Muscle of leg (tissue), 16 donors: ENCODE measurements at places on chromosomes 4 and X.
A peak's percentile ranks its signal among the peaks of the same experiment; 100 is the strongest.

DNA sequence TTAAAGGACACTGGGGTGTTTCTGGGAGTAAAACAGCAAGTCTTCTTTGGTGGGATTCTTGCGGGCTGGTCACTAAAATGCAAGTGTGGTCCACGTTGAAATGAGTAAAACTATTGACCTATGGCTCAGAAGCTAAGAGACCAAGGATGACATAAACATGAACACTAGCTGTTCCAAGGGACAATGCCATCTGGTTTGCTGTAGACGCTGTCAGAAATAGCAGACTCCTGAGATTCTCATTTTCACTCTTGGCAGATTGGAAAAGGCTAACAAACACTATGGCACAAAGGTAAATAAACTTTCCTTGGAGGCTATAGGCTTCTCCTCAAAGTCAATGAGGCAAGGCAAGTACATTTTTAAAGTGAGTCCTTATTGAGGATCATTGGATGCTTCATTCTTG is 343.6 kb downstream of the KCNIP4 start:
- no peaks in the 10 kb centered on the region for H3K4me1 ChIP-seq
- no peak overlapping the region for H3K27ac ChIP-seq
- DNase-seq: no peak
- H3K4me3 ChIP-seq: no peak overlapping the region
- no peaks in the 10 kb centered on the region for H3K27me3 ChIP-seq

DNA sequence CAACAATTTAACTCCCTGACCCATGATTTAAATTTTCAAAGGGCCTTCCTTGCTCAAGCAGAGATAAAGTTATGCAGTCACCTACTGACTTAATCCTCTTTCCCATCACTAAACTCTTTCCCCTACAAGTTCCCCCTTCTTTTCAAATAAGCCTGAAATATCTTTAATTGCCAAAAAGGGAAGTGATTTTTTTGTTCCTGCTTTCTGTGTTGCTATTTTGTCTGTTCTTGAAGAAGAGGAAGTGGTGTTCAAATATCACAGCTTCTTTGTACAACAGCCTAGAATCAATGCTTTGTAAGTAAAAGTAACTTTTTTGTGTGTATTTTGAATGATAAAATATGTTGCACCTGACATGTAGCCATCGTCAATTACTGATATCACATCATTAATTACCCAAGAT is 595.9 kb downstream of the CENPC start:
- no peak overlapping the region for H3K27ac ChIP-seq

DNA sequence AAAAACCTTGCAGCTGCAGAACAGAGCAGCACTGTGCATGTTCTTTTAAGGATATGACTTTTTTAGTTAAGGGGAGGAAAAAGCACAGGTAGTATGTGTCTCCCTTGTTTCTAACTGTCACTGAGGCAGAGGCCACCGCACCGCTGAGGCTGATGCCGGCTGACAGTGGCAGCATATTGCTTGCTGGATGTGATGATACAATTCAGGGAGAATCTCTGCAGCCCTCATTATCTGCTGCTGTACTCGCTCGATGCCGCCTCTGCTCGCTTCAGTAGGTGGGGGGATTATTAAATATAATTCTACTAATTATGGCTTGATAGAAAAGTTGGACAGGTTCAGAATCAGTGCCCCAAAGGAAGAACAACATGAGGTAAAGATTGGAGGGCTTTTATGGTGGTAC is 378.8 kb upstream of the NOCT start:
- H3K36me3 ChIP-seq: no peaks in the 10 kb centered on the region
- no peaks in the 10 kb centered on the region for H3K4me1 ChIP-seq
- H3K27ac ChIP-seq: no peak overlapping the region
- no peaks in the 10 kb centered on the region for H3K27me3 ChIP-seq
- no peak overlapping the region for H3K4me3 ChIP-seq
- no peak for DNase-seq

- no peaks in the 10 kb centered on the region for H3K4me1 ChIP-seq
- no peaks in the 10 kb centered on the region for H3K36me3 ChIP-seq
- H3K27me3 ChIP-seq: no peaks in the 10 kb centered on the region
- DNase-seq: no peak
- H3K27ac ChIP-seq: no peak overlapping the region
- H3K4me3 ChIP-seq: no peak overlapping the region
These were observed 42.0 kb upstream of the FBXW7 start for GRCh38 chr4:152577708-152578396.

DNA sequence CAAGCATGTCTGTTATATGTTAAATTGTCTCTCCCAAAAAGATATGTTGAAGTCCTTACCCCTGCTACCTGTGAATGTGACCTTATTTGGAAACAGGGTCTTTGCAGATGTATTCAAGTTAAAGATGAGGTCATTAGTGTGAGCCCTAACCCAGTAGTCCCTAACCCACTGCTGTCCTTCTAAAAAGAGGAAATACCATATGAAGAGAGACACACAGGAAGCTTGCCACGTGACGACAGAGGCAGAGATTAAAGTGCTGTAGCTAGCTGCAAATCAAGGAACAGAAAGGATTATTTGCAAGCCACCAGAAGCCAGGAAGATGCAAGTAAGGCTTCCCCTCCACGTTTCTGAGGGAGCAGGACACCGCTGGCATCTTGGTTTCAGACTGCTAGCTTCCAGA is 150.1 kb downstream of the HNRNPD start:
- no peak overlapping the region for H3K4me3 ChIP-seq
- peak; percentile 69 for DNase-seq

DNA sequence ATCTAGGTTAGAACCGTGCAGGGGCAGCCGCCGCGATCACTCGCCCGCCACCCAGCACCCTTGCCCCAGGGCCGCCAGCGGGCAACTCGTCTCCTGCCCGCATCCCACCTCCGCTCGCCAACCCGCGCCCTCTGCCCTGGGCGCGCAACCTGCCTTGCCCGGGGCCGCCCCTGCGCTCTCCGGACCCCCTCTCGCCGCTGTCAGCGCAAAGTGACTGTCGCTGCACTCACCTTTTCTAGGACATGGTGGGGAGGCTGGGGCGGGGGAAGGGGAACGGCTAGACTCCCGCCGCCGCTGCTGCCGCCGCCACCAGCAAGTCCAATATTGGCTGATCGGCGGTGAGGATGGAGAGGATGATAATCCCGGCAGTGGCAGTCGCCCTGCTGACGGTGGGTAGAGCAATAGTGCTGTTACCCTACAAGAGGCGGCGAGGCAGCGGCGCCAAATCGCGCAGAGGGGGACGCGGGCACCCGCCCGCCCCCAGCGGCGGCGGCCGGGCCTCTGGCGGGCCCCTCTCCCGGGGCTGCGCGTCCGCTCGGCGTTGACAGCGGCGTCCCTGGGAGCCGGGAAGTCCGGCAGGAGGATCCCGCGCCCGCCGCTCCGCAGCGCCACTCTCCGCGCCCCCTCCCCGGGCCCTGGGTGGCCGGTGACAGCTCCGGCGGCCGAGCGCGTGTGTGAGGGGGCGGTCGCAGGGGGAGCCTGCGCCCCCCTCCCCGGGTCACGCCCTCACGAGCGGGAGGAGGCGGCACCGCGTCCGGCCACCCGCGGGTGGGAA is 2.3 kb upstream of the NR3C2 start:
- H3K27ac ChIP-seq: peak overlapping the region; percentile 92
- peaks cover 15% of the 10 kb centered on the region for H3K4me1 ChIP-seq
- H3K36me3 ChIP-seq: no peaks in the 10 kb centered on the region
- H3K27me3 ChIP-seq: peaks cover 15% of the 10 kb centered on the region
- peak; percentile 54 for DNase-seq
